HT1080 (cell line): ENCODE measurements at places on chromosomes 7 and 10.

- DNase-seq, result no peak
These were observed 6.9 kb downstream of the IFIT2 start for GRCh38 chr10:89308736-89309135.

- no peak for DNase-seq
These were observed 39.2 kb upstream of the SMNDC1 start for GRCh38 chr10:110343947-110344346.

- no peak for DNase-seq
These were observed 50.0 kb upstream of the CAMK1D start for GRCh38 chr10:12299222-12299965.

DNA sequence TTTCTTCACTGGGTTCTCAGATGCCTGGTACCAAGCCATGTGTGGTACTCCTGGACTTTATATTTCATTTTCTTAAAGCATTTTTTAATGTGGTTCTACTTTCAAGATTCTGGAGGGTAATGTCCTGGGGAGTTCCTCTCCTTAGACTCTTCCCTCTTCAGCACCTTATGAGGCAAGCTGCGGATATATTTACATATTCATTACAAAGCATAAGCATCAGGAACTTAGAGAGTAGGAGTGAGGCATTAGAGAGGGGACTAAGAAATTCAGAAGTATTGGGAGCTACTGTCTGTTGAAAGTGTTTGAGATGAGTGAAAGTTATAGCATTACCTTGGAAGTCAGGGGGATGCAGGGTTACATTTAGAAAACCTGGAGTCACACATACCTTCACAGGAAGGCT lies 20.8 kb downstream of the AUTS2 start:
- no peak for DNase-seq

DNA sequence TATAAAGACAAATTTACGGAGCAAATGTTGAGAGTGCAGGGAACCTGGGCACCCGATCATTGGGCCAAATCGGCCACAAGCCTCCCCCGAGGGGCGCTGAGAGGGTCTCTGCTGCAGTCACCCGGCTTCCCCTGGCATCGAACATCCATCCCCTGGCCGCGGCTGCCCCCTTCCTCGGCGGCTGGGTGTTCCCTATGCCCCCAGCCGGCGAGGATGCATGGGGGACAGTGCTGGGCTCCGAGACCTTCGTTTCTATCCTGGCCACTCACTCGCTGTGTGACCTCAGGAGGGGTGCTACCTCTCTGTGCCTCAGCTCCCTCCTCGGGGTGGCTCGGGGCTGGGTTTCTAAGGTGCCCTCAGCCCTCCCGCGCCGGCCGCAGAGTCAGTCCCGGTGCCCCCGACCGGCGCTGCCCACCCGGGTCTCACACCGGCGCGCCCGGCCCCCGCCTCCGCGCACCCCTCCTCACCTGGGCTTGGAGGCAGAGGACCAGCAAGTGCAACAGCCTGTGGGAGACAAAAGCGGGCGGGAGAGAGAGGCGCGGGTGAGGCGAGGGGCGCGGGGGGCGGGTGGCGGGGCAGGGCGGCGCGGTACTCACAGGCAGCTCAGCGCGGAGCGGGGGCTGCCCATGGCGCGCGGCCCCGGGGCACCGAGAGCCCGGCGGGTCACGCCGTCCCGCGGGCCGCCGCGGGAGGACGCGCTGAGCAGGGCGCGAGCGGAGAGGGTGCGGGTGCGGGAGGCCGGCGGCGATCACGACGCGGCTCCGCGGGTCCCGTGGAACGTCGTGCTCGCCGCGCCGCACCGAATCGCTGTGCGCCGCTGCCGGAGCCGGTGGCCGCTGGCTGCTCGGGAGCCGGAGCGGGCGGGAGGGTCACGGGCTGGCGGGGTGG lies at the start of gene FGF8:
Gene FGF8, minus strand, starts transcription at position 842 of the 888 bp plus-strand sequence. Its CDS starts 214 bp downstream, at position 628.
- DNase-seq, result no peak

DNA sequence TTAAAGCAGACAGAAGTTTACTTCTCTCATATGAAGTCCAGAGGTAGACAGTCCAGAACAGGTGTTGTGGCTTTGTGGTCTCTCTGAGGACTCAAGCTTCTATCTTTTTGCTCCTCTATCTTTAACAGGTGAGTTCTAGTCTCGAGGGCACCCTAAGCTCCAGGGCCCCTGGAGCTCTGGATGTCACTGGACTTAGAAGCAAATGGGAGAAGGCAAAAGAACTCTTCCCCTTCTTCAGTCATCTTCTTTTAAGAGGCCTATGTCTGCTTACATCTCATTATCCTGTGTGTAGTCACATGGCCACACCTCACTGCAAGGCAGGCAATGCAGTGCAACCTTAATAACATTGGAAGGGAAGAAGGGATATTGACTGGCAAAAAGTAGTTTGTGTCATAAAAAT lies 61.6 kb downstream of the ADCYAP1R1 start:
- DNase-seq, result no peak

GRCh38 chr10:132615341-132616169 lies 78.0 kb downstream of the INPP5A start:
- no peak for DNase-seq

- no peak for DNase-seq
These were observed 162.1 kb downstream of the DIP2C start for GRCh38 chr10:527416-527815.

DNA sequence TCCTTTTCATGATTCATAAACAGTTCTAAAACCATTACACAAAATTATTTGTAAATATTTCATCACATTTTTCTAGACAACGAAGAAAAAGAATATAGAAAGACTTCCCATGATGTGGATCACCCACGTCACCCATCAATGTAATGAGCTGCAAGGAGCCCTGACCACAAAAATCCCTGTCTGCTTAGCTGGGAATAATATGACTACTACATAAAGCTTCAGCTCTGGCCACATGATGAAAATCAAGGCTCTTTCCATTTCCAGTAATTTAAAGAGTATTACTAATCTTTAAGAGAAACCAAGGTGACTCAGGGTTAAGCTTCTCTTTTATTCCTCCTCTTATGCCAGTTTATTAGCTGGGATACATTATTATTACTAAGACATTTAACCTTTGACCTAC lies 180.8 kb upstream of the CACNA2D1 start:
- DNase-seq, result peak; percentile 64

DNA sequence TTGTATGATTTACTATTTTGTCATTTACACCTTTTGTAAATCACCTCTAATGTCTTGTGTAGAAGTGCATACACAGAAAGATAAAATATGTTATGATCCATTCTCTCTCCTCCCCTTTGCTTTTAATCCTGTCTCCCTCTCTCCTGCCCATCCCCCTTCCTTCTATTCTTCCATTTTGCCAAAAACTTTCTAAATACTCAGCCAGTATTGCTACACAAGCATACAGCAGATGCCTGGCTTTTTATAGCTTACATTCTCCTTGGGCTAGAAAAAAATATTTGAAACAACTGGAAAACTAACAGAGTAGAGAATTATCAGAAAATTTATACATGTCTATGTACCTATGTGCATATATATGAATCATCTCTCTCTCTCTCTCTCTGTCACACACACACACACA lies 308.7 kb upstream of the BMPER start:
- DNase-seq, result no peak

- DNase-seq, result no peak
These were observed 129.9 kb upstream of the TAC1 start for GRCh38 chr7:97601931-97602457.

- no peak for DNase-seq
These were observed 46.9 kb downstream of the MINDY3 start for GRCh38 chr10:15813415-15813814.

DNA sequence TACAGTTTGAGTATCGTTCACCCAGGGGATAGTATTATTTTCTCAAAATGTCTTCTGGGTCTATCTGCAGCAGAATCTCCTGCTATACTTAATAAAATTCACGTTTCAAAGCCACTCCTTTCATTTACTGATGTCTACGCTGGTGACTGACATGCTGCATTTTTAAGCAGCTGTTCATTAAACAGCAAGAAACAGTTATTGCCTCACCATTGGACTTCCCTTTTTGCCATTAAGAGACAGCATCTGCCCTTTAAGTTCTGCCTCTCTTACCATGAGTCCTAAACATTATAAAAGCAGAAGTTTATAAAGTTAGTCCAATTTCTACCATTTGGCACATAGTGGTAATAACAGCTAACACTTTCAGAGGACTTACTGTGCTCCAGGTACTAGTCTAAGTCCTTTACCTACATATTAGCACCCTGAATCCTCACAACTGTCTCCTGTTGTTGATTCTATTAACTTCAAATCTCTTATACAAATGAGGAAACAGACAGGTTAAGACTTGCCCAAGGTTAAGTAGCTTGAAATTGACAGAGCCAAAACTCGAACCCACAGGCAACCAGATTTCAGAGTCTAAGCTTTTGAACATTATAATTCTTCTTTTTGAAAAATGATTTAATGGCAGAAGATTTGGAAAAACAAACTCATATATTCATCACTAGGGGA lies 169.5 kb downstream of the SNX13 start:
- no peak for DNase-seq

DNA sequence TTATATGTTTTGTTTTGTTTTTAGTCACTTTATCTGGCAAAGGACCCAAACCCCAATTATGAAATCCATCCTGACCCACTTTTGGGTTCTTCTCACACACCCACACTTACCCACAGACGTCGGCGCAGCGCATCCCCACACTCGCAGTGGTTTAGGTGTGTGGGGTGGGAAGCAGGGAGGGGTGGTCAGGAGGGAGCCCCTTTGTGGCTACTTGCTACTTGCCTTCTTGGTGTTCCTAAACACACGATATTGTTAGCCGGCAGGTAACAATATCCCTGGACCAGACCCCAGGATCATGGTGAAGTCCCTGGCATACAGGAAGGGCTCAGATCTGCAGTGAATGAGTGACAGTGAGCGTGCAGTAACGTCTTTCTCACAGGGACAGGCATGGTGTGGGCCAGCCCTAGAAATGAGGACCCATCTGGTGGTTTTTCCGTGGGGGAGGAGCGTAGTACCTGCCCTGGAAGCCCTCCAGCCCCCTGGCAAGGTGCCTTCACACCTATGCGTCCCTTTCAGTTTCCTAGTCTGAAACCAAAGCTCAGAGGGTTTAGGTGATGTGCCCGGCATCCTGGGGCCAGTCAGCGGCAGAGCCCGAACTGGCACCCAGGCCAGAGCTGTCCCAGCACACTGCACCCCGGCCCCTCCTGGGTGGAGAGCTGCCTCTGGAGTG lies 4.4 kb downstream of the SPOCK2 start:
- DNase-seq, result no peak

DNA sequence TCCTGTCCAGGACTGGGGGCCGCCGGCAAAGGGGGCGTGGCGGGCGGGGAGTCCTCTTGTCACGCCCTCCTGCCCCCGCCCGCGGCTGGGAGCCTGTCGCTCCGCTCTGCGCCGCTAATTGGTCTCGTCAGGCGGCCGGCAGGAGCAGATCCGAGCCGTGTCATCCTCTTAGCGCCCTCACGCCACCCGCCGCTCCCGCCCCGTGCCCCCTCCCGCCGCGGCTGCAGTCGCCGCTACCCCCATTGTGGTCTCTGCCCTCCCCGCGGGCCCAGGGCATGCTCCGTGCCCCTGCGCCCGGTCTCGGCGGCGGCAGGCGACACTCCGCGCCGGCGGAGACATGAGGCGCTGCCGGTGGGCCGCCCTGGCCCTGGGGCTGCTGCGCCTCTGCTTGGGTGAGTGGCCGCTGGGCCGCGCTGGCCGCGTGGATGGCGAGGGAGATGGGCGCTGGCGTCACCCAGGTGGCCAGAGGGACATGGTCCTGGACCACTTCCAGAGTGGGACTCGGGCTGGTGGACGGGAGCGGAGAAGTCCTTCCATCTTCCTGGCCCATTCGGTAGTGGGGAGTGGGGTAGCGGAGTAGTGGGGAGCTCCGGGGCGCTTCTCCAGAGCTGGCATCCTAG lies at the start of gene CDHR1:
Gene CDHR1, plus strand, starts transcription at position 114 of the 620 bp plus-strand sequence. Its CDS starts 224 bp downstream, at position 338.
- DNase-seq, result no peak

DNA sequence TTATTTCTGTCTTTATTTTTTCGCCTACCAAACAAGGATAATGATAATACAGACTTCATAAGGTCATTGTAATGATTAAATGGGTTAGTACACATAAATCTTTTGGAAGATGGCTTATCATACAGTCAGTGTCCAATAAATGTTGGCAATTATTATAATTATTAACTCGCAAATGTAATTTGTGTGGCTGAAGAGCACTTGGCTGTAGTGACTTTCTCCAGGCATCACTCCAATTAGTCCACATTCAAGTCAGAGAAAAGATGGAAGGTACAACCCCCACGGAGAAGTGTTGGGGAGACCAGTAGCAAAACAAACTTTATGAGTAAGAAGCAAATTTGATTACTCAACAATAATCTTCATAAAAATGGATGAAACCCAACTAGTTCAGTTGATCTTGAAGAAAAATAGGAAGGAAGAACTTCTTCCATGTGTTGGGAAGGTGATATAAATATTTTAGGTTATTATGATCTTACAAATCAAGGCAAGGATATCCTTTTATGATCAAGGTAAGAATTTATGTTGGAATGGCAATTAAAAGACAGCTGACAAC lies 5.1 kb downstream of the AOAH start:
- no peak for DNase-seq

DNA sequence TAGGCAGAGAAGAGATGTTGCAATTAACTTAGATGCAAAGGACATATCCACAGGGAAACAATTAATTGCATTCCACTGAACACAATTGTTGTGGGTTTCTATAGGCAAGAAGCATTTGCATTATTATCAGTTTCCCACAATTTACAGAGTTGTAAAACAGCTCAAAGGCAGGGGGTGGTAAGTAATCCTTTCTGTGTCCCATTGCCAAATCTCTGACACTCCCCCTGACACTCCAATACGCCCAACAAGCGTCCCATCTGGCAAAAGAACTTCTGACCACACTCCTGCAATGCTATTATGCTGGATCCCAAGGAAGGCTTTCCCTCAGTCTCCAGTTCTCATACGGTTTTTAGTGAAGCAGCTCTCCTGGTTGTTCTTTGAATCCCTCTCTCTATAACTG lies 179.8 kb downstream of the CXCL12 start:
- DNase-seq, result no peak

DNA sequence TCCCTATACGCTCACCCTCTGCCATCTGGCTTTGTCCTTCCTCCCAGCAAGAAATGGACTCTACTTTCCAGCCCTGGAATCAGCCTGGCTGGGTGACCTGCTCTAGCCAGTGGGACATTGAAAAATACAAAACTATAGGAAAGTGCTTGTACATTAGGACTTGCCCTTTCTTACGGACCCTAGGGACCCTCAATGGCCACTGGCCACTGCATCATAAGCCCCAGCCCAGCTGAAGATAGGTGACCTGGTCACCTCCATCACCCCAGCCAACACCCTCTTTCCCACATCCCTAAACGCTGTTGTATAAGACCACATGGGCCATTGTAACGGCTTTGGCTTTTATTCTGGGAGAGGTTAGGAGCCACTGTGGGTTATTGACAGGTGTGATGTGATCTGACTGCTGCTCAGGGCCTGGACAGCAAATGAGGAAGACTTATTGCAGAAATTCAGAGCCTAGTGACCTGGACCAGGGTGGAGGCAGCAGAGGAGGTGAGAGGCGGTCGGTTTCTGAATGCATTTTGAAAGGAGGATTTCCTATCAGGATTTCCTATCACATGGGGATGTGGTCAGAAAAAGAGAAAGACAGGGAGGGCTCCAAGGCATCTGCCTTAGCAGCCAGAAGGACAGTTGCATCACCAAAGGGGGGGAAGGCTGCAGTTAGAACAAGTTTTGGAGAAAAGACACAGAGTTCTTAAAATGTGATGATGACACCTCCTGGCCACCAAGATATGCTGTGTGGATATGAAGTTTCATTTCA lies 2.2 kb upstream of the LMBR1 start:
- DNase-seq, result no peak
